ENCODE measurements at places on chromosomes 7 and 10.

DNA sequence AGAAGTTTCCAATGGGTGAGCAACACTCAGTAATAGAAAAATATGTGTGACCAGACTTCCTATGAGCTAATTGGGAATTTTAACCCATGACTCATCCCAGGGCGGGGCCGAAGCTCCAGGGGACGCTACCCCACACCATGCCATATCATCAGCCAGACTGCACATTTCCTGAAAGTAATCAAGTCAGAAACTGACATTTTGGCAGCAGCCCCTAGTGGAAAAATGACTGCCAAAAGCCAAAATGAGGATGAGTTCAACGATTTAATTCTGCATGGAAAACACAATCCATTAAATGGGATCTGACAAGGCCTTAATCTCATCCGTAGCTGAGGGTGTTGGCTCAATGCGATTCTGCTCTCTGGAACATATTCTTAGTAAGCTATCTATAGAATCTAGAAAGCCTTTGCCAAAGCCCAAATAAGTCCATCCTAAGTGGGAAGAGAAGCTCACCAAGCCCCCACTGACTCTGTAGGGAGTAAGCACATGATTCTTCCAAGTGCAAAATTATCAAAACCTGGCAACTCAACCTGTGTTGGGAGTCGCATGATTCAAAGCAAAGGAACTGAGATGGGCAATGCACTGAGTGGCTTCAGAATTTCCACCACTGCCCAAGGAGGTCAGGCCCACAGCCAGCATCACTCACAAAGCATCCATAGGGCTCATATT, 93.1 kb upstream of the PDE1C start:
- DNase-seq, result no peak

- DNase-seq, result no peak
Measured at GRCh38 chr10:103791858-103792257, 63.5 kb downstream of the SH3PXD2A start.

GRCh38 chr10:108789919-108790318, 1133.4 kb downstream of the XPNPEP1 start:
- DNase-seq, result no peak

GRCh38 chr7:46432708-46433107, 511.6 kb upstream of the IGFBP3 start:
- DNase-seq, result no peak

- no peak for DNase-seq
Measured at GRCh38 chr10:70588859-70589570, 13.5 kb downstream of the PRF1 start.

DNA sequence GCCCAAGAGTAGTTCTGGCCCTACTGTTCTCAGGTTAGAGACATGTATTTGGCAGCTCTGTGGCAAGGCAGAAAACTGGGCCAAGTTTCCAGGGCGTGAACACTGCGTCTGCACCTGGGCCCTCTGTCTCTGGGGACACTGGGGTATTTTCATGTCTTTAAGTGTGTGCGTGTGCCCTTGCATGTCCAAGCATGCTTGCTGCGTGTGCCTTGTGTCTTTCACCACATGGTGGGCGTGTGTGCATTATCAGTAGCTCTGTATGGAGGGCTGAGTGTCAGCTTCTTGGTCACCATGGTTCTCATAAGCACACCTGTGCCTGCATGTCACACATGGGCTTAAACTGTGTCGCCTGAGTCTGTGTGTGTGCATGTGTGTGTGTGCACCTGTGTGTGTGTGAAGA, 69.3 kb downstream of the HIPK2 start:
- no peak for DNase-seq

- DNase-seq, result no peak
Measured at GRCh38 chr7:121298831-121299239, 30.0 kb upstream of the WNT16 start.

DNA sequence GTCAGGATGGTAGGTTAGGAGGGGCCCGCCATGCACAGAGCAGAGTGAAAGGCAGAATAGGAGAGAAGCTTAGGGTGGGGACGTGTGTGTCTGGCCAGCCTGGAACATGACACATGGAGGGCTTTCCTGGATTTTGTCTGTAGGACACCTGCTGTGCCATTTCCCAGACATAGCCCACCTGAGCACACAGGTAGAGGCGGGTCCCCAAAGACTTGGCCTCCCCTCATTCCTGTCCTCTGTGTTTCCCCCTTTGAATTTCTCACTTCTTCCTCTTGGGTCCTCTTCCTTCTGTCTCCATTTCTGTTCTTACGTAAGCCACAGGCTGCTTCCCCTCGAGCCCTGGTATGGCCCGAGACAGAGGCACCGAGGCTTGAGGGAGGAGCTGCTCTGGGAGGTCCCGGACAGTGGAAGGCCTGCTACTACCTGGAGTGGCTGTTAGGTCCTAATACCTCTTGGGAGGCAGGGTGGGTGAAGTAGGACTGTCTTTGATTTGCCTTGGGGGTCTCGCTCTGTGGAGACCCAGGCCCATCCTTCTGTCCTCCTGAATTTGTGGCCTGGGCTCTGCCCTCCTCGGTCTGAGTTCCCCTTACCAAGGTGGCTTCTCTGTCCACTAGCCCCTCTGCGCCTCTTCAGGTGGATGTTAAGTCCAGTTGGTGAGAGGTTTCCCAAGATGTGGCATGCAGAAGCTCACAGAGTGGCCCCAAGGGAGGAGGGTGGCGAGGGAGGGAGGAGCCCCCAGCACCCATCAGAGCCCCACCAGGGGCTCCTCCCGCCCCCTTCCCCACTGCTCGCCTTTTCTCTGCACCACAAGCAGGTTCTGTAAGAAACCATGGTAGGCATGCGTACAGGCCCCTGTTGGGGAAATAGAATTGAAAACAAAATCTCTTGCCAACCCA, 5.5 kb downstream of the ZNF775 start:
- no peak for DNase-seq

DNA sequence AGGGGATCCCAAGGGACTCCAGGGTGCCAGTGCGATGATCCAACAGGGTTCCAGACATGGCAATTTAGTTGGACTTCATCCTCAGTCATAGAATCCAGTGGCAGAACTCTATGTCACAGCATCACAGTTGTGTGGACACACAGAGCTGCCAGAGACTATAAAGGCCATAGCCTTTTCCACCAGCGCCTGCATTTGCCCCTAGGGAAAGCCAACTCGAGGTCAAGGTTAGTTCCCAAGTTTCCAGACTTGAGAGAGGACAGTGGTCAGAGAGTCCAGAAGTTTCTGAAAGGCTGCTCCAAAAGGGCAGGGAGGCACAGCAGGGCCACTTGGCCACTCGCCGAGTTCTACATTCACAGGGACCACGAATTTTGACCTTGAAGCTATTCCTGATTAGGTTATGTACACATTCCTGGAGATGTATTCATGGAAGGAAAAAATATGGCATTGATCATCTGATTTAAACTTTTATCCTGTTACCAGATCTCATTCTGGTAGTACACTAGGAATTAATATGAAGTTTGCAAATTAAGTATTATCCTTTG, 170.1 kb downstream of the KCNMA1 start:
- DNase-seq, result no peak

DNA sequence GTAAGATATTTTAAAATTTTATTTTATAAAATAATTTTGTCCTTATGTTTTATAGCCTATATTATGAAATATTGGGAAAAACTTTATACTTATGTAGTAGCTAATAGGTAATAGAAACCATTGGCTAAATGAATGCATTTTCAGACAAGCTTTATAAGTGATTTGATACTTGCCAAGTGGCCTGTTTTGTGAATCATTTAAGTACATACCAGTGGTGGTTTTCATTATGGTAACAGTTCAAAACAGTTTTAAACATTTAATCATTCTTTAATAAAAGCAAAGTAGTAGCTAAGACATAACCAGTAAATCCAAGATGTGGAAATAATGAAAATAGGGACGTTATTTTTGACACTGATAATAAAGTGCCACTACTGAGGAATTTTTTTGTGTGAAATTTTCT, 182.2 kb downstream of the PHF14 start:
- no peak for DNase-seq

GRCh38 chr10:131580076-131580652, 268.6 kb upstream of the TCERG1L start:
- DNase-seq, result no peak

DNA sequence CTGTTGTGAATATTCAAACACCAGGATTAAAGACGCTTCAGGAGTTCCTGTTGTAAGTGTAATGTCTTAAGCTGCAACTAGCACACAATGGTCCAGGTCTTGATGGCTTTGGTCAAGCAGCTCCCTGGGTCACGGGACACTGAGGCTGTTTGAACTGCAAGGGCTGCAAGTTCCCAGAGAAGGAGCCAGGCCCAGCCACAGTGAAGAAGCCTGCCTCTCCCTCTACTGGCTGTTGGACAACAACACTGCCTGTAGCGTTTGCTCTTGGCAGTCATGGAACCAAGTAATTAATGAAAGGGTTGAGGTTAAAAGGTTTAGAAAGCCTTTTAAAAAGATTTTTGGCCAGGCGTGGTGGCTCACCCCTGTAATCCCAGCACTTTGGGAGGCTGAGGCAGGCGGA, 31.9 kb upstream of the GUSB start:
- no peak for DNase-seq

DNA sequence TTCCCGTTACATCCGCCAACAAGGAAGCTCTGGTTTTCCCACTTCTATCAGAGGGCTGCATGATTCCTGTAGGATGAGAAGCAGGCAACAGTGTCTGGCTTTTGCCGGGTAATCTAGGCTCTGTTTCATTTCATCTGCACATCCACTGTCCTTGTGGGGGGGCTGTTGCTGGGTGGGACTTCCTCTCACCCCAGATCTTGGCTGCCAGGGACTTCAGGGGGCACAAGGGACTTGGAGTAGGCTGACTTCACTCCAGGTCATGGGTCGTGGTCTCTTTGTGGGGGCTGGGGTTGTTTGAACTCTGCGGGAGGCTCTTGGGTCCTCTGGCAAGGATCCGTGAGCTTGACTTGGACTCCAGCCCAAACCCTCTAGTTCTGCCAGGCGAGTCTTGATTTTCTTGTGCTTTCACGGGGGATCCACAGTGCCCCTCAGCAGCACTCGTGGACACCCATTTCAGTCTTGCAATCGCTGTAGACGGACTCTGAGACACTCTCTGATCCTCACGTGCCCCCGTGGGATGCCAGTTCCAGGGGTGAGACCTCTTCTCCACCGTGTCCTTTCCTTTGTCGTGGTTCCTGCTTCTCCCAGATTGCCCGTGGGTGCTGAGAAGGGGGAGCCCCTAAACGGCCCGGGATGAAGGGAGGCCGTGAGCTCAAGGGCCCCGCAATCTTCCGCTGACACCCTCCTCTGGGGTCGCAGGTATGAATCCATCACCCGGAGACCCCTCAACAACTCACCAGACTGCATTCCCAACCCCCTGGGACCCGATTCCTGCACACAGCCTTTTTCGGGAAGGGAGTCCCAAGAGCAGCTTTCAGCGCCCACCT, 21.4 kb upstream of the ZNF273 start:
- no peak for DNase-seq

DNA sequence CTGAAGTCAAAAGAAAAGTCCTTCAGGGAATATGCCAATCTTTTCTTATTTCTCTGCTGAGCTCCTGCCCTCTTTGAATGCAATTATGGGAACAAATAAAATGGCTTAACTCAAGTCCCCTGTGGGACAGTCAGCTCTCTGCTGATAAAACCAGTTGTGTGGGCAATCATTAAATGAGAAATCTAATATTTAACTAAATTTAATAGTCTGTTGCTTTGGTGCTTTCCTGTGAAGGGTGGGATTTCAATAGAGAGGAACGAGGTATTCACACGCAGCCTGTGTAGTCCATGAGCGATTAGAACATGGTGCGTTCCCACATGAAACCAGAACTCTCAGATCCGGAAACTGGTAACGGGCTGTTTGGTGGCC, 138.4 kb downstream of the PAXIP1 start:
- no peak for DNase-seq

GRCh38 chr7:127245607-127246006, 7.1 kb downstream of the GRM8 start:
- no peak for DNase-seq

DNA sequence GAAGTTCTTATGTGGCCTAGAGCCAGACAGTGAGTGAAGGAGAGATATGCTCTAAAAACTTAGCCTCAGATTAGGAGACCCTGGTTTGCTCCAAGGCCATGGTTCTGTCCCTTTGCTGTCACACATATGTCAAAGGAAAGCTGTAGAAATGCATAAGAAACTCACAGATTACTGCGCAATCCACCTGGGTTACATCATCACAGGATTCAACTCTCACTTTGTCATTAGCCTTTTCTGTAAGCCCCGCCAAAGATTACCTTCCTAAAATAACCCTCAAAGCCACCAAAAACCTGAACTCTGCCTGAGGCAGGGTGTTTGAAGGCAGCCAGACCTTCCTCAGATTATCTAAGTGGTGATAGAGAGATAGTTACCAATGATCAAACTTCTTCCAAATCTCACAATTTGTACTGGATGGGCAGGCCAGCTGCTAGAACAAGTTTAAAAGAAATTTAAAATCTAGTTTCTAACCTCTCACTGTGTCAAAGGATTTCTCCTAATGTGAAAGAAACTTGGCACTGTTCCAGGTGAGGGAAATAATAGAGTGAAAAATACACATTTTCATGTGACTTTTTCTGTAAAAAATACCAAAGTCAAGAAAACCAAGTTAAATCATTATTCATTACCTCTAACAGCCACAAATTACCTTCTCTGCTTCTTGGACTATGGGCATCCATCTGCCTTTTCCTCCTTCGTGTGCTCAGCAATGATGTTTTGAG, 567.2 kb downstream of the SUGCT start:
- DNase-seq, result no peak

DNA sequence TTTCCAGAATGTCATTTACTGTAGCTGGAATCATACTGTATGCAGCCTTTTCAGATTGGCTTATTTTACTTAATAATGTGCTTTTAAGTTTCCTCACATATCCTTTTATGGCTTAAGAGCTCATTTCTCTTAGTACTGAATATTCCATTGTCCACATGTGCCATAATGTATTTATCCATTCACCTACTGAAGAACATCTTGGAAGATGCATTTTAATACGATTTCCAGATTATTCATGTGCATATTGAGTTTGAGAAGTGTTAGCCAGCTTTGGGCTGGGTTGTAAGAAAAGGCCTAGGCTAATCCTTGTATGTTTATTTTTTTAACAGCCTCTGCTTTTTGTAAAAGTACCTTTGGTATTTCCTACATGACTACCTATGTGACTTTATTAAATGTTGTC, 109.3 kb upstream of the MDFIC start:
- no peak for DNase-seq

GRCh38 chr10:34814913-34815184, 247 bp downstream of the PARD3 start:
- no peak for DNase-seq

DNA sequence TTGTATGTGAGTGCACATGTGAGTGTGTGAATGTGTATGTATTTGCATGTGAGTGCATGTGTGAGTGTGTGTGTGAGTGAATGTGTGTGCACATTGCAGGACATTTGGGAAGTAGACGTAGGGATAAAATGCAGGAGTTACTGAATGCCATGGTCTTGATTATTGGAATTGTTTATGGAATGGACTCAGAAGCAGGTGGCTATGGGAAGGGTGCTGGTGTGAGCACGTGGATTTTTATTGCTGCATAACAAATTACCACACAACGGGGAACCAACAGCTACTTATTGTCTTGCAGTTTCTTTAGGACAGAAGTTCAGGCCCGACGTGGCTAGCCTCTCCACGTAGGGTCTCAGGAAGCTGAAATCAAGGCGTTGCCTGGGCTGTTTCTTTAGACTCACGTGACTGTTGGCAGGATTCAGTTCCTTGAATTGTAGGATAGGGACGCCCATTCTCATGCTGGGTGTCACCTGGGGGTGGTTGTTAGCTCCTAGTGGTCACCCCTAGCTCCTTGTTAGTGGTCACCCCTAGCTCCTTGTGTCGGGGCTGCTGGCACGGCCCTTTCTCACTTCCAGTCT, 48.3 kb upstream of the ZNF32 start:
- no peak for DNase-seq
